Stimulated activated CD8-positive, alpha-beta memory T cell treated with anti-CD3 and anti-CD28 coated beads, Interleukin-12 subunit alpha, Interleukin-12 subunit beta, amount 100 ng/mL, for 4 hours (primary cell): ENCODE measurements at places on chromosomes 1 and 21.

DNA sequence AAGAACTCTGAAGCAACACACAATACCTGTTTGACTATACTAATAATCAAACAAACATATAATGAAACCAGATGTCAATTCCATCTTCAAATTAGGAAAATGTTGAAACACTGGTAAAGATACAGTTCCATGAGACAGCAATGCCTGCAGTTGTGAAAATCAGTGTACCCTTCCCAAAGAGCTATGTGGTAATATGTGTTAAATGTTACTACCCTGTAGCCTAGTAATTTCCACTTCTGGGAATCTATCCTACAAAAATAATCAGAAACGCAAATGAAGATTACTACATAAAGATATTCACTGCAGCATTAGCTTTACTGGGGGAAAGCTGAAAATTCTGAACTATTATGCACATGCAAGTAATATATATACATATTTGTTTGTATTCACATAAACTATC is 16.9 kb downstream of the GLIS1 start:
- no peak for DNase-seq

DNA sequence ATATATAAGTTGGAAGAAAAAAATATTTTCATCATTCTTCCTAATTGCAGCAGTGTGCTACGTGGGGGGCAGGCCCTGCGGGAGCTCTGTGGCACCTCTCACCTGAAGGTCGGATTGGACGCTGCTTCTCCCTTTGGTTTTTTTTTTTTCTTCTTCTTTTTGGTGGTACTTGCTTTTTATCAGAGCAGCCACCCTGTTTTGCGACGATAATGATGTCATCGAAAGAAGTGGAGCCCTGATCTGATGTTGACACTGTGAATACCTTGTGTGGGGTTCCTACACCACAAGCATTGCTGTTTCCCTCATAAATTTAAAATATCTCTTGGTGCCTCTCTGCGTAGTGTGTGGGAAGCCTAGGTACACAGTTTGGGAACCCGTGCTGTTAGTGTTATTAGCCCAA is 5.5 kb downstream of the TRAPPC10 start:
- DNase-seq: no peak

GRCh38 chr1:90486134-90486824 is 230.8 kb downstream of the BARHL2 start:
- DNase-seq: no peak

- peak; percentile 76 for DNase-seq
Observed at GRCh38 chr1:114670083-114671010, 498 bp upstream of the DENND2C start.

- no peak for DNase-seq
Observed at GRCh38 chr1:178412400-178412770, 84.4 kb downstream of the CLEC20A start.

DNA sequence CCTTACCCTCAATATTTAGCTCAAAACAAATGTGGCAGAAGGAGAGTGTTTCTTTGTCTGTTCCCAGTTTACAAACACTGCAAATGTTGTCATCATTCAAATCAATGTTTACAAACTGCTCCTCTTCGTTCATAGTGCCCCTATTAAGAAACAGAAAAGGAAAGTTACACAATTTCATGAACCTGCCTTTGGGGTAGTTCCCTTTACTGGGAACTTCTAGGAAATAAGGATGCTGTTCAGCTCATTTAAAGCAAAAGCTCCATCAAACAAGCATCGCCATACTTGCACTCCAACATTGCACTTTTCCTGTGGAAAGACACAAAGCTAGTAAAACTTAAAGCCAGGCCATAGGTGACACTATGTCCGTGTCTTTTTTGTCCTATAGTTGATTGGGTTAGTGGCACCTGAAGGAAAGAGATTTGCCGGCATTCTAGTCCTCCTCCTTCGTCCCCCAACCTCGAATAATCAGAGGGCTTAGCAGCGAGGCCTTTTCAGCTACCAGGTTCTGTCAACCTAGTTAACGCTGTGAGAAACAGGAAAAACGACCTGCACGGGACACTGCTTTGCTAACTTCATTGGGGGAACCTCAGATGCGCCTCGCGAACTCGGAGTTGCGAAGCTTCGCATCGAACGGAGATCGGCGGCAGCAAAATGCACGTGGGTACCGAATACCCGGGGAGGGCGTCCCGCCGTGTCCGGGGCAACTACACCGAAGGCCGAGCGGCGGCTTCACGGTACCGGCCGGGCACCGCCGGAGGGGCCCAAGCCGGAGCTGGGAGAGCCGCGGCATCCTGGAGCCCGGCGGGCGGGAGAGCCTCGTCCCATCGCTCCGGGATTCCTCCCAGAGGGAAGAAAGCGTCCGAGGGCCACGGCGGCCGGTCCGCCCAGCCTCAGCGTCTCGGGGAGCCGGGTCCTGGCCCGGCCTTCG is 706 bp downstream of the C21orf91 start:
- peak; percentile 11 for DNase-seq

- no peak for DNase-seq
Observed at GRCh38 chr21:34205811-34206571, 132.6 kb downstream of the MRPS6 start.

DNA sequence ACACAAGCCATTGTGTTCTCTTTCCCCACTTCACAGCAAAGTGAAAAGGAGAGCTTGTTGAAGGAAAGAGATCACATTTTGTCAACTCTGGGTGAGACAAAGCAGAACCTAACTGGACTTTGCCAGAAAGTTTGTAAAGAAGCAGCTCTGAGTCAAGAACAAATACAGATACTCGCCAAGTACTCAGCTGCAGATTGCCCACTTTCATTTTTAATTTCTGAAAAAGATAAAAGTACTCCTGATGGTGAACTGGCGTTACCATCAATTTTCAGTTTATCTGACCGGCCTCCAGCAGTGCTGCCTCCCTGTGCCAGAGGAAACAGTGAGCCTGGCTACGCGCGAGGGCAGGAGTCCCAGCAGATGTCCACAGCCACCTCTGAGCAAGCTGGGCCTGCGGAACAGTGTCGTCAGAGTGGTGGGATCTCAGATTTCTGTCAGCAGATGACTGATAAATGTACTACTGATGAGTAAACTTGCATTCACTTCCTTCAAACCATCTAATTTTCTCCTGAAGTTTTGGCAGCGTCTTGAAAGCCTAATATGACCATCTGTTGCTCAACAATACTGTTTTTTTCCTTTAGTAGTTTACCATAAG is 43.7 kb downstream of the BACH1 start:
- no peak for DNase-seq

DNA sequence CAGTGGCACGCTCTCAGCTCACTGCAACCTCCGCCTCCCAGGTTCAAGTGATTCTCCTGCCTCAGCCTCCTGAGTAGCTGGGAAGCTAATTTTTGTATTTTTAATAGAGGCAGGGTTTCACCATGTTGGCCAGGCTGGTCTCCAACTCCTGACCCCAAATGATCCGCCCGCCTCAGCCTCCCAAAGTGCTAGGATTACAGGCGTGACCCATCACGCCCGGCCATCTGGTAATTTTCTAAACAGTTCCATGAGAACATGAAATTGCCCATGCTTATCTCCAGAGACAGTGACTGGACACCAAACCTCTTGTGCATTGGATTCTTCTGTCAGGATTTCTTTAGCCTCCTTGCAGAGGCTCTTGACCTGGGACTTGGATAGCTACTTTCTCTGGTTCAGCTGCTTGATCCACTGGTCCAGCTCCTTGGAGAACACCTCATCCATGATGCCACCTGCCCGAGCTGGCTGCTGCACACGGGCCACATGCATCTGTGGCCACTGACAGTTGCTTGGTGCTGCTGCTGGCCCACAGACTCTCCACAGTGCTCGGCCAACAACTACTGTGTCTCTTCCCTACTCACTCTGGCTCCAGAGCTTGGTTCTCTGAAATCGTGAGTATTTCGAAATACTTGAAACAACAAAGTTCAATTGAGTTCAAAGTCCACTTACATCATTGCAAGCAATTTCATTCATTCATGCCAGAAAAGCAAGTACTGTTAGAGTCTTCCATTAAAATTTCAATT is 40.0 kb upstream of the CTPS1 start:
- DNase-seq: no peak

DNA sequence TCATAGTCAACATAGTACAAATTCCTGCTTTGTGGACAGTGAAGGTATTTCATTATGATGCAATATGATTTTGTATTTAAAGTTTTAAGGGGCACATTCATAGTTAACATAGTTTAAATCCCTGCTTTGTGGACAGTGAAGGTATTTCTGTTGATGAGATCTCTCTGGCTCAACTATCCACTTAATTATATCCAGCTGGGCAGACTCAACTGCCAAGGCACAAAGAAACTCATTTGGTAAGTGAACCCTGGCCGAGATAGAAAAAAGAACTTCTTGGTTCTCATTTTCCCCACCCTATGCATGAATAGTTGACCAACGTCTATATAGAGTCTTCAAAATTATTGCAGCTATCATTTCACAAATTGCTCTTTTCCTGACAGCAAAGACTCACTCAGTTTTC is 1194.6 kb downstream of the NCAM2 start:
- DNase-seq: no peak

- no peak for DNase-seq
Observed at GRCh38 chr1:10068605-10069294, 36.0 kb downstream of the UBE4B start.

GRCh38 chr1:12276225-12276624 is 46.4 kb downstream of the VPS13D start:
- no peak for DNase-seq

DNA sequence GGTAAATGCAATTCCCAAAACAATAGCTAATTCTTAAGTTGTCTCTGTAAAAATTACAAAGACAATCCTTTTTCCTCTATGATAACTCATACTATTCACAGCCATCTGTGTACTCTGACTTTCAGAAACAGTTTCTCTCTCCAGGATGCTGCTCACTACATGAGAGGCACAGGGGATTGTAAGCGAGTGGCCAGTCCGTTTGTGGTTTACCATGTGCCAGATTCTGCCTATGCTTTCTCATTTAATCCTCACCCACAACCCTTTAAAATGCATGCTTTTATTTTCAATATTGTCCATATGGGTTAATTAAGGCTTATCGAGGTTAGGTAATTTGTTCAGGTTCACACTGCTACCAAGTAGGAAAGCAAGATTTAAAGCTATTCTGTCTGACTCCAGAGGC is 23.0 kb downstream of the RGS1 start:
- DNase-seq: no peak

DNA sequence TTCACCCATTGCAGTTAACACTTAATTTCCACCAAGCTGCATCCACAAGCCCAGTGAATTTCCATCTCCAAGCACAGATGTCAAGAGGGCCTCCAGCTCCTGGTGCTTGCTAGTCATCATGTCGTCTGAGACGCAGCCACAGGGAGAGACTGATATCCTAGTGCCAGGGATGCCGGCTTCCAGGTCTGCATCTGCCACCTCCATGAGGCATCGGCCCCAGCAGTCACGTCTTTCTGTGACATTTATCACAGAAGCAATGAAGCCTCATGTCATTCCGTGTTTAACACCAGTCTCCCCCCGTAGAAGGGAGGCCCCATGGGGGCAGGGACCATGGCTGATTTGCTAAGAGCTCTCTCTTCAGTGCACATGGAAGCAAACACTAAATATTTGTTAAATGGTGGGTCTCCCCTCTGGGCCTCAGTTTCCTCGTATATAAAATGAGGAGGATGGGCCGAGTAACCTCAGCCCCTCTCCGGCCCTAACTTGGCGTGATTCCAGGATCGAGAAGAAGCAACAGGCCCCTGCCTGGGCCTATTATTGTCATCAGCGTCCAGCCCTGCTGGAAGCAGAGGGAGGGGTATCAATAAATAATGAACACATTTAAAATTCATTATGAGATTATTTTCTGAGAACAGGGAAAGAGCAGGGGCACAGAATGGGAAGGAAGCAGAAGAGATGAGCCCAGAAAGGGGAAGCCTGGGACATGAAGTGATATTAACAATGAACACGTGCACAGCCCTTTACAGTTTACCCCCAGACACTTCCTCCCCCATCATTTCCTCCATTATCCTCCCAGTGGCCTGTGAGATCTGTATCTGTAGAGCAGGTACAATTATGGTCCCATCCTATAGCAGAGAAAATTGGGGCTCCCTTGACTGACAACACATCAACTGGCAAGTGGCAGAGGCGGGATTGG is 837 bp upstream of the C1QB start:
- no peak for DNase-seq

DNA sequence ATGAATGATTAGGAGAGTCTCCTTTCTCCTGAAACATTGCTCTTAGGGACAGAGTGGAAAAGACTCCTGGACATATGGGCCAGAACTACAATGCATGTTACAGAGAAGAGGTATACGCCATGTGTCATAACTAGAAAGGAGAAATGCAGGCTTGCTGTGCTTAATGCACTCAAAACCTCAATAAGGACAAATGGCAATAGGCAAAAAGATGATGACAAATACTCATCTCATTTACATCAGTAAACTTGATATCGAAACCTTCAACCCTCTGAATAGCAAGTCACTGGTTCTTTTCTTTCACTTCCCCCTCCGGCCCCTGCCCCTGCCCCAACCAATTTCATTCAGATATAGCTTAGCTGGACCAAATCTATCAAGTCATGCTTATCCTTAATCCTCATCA is 1.9 kb upstream of the GPR88 start:
- no peak for DNase-seq

DNA sequence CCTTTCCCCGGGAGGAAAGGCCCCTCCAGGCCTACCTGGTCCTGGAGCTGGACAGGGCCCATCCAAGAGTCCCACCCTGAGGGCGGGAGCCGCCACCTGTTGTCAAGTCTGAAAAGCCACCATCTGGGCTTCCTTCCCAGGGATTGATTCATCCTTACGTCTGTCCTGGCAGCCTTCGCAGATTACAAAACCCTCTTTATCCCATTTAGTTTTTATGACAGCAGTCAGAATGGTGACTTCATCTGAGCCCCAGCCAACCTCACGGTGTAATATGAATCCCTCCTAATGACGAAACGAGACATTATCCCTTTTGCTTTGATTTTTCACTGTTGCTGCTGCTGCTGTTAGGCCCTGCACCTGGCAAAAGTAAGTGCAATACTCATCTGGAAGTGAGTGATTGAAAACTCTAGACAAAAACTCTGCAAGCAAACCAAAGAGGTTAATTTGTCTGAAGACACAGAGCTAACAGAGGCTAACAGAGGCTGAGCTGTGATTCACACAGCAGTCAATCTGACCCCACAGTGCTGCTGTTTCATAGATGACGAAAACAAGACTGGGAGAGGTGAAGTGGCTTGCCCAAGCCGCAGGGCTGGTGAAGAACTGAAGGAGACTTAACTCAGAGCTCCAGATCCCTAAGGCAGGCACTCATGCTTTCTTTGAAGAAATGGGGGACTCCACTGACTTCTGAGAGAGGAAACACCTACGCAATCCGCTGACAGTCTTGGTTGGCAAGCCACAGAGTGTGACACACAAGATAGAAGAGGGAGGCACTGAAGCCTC is 30.0 kb upstream of the S100A7 start:
- DNase-seq: no peak

GRCh38 chr1:218659911-218660677 is 315.0 kb downstream of the TGFB2 start:
- DNase-seq: no peak

GRCh38 chr1:118902711-118903191 is 85.4 kb downstream of the TBX15 start:
- no peak for DNase-seq

DNA sequence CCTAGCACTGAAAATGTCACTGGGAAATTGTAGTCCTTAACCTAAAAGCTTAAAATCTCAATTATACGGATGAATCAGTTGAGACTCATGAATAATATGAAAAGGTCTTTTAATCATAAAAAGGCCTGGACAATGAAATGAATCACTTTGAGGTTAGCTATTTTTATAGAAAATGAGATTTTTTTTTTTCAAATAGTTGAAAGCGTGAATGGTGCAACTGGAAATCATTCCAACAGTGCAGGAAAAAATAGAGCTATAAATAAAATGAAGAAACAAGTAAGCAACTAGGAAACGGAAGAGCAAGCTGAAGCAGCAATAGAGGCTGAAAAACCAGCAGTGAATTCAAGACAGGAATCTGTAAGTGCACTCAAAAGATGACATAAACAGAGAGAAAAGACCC is 142.9 kb downstream of the BACH1 start:
- DNase-seq: no peak

GRCh38 chr21:44883250-44883649 is 9.8 kb upstream of the PTTG1IP start:
- DNase-seq: no peak
